NCI-H187 (cell line): ENCODE measurements at places on chromosomes 3 and 15.

DNA sequence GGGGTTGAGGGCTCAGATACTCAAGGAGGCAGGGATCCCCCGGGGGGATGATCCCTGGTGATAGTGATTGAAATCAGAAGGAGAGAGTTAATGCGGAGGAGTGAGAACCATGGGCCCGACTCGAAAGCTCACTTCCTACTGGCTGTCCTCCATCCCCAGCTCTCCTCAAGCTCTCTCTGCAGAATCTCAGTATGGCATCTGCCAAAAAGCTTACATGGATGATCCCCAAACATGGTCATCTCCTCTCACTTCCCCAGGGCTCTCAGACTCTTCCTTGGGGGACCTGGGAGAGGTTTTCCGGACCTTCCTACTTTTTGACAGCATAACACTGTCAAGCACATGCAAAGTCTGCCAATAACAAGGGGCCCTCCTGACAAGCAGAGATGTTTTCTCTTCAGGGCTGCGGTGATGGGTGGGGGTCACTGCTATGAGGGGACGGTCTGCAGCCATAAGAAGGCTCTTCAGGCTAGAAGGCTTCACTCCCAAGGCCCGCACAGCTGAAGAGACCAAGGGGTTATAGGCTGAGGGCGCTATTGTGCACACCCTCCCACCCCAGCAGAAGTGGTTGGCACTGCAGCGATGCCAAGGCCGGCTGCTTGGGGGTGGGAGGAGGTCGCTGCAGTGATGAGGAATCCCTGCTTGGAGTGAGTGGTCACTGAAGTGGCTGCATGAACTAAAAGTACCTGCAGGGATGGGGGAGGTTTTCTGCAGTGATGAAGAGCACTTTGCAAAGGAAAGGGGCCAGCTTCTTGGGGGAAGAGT is 828 bp upstream of the VWA5B2 start:
- no peak for DNase-seq

- no peak for DNase-seq
Measured at GRCh38 chr3:53694666-53695323, 151.4 kb downstream of the CHDH start.

DNA sequence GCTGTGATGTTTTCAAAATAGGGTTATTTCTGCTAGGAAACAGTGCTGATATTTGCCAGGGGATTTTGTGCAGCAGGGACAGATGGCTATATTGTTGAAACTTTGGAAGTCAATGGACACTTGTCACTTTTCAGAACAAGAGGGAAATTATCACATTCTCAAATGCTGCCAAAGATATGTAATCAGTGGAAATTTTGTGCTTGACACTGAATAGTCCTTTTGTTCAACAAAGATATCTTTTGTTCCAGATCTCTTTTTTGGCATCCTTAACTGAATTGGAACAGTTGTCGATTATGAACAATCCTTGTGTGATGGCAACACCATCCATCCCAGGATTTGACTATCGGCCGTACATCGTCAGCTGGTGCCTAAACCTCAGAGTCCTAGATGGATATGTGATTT is 7.8 kb downstream of the CEP97 start:
- DNase-seq = no peak

DNA sequence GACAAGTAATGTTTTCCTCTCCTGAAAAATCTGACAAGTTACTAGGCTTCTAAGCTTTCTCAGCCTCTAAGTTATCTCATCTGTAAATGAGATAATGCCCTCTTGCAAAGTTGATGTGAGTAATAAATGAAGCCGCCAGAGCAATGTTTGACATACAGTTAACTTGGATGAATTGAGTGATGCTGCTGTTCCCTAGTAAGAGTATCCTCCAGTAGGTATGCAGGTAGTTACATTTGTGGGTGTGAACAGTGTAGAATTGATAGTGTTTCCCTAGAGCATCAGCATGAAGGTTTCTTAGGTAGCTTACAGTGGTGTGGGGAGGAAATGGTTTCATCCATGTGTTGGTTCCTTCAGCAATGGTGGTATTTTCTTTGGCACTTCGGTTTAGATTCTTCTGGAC is 3.4 kb downstream of the ATP2C1 start:
- no peak for DNase-seq

GRCh38 chr3:98962189-98962930 is 60.9 kb upstream of the DCBLD2 start:
- no peak for DNase-seq

DNA sequence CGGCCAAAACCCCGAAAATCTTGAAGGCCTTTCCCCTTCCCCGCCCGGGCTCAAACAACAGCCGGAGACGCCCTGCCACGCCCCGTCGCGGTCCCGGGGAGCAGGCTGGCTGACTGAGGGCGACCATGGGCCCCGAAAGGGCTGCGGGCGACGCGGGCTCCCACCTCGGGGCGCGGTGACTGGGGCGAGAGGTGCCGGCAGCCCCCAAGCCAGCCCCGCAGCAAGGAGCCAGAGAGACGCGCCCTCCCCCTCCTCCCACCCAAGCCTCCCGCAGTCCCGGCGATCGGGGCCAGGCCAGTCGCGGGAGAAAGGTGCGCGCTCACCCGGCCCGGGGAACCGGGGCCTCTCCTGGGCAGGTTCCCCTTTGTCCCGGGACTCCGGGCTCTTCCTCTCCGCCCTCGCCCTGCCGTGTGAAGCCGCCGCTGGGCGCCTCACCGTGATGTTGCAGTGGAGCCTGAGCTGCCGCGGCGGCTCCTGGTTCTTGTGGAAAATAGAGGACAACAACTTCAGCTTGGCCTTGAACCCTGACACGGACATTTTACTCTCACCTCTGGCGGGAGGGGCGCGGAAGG is 30.6 kb upstream of the ZSCAN2 start:
- no peak for DNase-seq

GRCh38 chr15:40243126-40243810 is 4.4 kb downstream of the PAK6 start:
- no peak for DNase-seq

DNA sequence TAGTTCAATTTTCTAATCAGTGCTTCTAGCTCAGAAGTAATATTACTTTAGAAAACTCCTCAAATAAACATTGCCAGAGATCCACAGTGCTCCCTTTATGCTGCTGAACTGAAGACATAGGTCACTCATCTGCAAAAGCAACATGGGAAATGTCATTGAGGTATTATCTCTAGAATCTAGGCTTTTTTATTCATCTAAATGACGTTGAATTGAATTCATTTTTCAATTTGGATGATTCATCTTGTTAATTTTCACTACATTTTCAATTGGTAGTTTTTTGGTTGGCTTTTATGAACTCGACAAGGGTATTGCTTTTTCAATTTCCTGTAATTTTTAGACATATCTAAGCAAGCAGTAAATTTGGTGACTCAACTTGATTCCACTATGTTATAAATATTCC is 275.4 kb downstream of the NFKBIZ start:
- DNase-seq = no peak

DNA sequence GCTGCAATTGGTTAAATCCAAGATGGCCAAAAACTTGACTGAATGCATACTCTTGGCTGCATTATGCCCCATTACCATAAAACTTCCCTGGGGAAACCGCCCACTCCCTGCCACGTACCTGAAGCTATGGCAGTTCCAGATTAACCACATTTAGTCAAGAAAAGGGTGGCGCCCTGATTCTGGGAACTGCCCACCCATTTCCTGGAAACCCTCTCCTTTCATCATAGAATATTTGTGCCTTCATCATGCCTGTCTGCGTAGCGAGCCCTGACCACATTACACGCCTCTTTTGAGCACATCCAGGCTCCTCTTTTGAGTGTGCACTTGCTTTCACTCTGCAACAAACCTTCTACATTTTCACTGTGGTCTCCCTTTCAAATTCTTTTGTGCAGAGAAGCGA is 5.2 kb downstream of the LINS1 start:
- DNase-seq = no peak

DNA sequence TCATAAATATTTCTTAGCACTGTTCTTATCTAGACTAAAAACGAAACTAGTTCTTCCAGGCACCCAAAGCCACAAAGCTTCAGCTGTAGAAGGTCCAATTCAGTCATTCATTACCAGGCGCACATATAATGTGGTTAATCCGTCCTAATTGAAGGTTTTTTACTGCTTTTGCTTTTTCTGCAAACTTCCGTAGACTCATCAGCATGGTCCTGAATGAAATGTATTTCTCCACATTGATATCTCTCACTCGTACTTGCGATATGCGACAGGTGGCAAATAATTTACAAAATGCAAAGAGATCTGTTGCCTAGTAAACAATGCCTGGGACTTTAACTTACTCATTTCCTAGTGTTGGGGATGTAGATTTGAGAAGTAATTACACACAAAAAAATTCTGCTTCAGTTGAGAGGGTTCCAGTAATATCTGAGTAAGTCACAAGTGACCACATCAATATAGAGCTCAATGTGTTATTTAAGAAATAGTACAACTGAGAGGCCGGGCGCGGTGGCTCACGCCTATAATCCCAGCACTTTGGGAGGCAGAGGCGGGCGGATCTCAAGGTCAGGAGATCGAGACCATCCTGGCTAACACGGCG is 75.0 kb upstream of the MBNL1 start:
- no peak for DNase-seq

DNA sequence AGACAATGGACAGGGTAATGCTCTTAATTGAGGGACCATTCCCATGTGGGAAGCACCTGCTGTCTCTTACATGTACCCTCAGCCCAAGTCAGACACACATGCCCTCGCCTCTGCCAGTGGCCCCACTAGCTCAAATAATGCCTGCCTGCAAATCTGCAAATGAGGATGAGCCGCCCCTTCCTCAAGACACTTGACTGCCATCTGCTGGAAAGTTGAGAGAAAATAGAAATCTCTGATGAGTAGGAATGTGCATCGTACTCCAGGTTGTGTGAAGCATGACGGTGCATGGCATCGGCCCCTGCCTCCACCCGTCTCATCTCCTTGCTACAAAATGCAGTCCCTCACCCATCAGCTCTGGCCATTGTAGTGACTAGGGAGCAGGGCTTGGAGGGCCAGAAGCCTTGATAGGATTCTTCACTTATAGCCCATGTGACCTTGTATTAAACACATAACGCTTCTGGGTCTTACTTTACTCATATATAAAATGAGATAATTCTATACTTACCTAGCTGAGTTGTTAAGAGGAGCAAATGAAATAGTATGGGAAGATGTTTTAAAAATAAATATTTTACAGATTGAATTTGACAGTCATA is 6.3 kb upstream of the SCN5A start:
- no peak for DNase-seq

GRCh38 chr3:112627919-112628466 is 12.9 kb downstream of the CCDC80 start:
- DNase-seq = no peak

DNA sequence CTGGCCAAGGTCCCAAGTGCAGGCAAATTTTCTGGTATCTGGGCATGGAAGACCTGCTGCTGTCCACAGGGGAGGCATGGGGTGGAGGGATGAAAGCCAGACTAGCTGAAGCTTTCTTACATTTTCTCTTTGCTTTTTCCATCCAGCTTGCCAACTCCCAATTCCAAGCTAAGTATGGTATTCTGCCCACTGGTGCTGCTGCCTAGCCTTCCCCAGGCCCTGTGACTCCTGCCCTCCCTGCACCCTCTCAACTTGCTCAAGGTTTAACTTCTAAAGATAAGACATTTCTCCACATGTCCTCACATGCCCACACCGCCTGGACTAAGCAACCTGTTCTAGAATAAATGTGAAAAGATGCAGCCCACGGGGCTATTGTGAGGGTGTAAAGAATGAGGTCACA is 59.5 kb upstream of the HACD2 start:
- no peak for DNase-seq

GRCh38 chr3:39122813-39123212 is 15.3 kb downstream of the TTC21A start:
- DNase-seq = no peak

DNA sequence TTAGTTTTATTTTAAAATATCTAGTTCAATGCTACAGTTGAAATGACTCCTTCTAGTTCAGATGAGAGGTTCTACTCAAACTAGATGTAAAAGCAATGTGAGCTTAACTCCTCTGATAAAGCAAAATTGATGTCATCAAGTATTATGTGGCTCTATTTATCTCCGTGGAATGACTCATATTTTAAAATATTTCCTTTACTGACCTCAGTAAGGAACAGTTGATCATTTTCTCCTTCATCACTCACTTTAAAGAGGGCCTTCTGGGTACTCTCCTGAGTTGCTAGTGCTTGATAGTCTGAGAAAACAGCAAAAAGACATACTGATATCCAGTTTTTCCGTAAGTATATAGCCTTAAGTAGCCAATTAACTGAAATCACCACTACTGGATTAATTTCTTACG is 1099.3 kb downstream of the ROBO2 start:
- no peak for DNase-seq

DNA sequence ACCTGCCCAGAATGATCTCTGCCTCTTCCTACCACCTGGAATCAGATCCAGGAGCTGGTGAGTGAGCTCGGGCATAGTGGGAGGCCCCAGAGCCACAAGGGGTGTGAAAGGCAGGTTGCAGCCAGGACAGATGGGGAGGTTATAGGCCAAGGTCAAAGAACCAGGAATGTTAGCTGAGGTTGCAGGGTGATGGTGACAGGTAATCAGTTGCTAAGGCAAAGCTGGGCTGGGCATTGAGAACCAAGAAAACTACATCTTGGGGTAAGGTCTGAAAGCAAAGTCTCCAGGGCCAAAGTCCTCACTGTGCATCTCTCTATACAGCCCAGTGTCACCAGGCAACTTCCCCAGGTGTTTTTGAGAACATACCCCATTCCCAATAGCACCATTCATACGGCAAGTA is 38.4 kb upstream of the SLC6A11 start:
- DNase-seq = no peak

GRCh38 chr3:132637590-132637989 is 22.0 kb downstream of the ACAD11 start:
- DNase-seq = no peak

DNA sequence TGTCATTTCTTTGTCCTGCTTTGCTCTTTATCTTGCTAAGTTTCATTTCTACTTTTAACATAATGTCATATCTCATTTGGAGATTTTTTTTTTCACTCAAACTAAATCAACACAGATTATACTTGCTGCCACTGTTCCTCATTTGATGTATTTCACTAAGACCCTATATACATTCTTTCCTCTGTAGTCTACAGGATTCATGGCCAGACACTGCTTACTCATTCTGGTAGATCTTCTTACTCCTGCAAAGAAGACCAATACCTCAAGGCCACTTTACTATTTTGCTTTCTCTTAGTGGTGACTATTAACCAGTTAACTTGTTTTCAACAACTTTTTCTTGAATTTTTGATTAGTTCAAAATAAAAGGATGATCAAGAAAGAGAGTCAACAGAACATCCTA is 26.6 kb downstream of the SLC24A5 start:
- no peak for DNase-seq

DNA sequence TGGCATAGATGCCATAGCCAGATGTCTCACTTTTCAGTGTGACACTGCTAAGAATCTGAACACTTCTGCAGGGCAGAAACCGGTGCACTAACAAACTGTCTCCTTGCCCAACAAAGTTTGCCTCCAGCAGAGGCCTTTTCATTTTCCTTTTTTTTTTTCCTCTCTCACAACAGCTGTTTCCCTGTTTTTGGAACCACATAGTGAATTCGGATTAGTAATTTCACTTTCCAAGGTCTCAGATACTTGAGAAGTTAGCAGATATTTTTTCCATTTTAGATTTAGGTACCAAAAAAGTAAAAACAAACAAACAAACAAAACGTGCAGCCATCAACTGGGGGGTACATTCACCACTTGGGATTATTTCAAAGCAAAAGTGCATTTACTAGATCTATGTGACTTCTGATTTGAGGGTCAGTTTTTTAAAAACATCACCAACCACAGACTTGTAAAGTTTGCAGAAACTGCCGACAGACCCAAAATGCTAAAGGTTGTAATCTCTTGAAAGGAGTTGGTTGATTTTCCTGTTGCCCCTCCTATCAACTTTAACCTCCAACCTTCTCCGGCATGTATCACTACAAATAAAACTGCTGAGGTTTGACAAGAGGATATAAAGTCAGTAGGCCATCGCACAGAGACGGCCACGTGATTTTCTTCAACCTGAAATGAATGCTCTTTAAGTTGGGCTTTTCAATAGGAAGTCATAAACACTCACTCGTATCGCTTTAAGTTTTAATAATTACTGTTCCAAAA is 169.1 kb downstream of the CDIN1 start:
- DNase-seq = no peak
